HT-29 (cell line): ENCODE measurements at places on chromosomes 4 and X.
A peak's percentile ranks its signal among the peaks of the same experiment; 100 is the strongest.

- no peak for DNase-seq
Measured at GRCh38 chrX:42128020-42128419, 204.7 kb upstream of the CASK start.

DNA sequence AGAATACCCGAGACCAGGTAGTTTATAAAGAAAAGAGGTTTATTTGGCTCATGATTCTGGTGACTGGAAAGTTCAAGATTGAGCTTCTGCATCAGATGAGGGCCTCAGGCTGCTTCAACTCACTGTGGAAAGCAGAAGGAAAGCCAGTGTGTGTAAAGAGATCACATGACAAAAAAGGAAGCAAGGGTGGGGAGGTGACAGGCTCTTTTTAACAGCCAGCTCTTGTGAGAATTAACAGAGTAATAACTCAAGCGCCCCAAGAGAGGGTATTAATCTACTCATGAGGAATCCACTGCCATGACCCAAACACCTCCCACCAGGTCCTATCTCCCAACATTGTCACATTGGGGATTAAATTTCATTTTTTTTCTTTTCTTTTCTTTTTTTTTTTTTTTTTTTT, 6.3 kb upstream of the YIPF6 start:
- no peak for DNase-seq

- DNase-seq: peak; percentile 67
Measured at GRCh38 chr4:169225058-169225751, 45.6 kb downstream of the SH3RF1 start.

DNA sequence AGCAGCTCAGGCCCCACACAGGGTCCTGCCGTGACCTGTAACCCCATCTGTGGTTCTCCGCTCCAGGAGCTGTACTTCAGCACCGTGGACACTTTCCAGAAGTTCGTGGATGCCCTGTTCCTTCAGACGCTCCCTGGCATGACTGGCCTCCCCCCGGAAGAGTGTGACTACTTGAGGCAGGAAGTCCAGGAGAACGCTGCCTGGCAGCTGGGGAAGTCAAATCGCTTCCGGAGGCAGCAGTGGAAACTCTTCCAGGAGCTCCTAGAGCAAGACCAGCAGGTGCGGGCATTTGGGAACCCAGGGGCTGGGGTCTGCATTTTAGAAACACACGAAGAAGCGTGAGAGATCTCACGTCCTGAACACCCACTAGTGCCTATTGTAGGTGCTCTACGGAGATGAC, 72.5 kb downstream of the EVC start:
- DNase-seq: no peak

- DNase-seq: no peak
Measured at GRCh38 chr4:124940387-124940786, 227.9 kb upstream of the ANKRD50 start.

GRCh38 chr4:99356992-99357391, 4.4 kb upstream of the ADH1C start:
- no peak for DNase-seq

DNA sequence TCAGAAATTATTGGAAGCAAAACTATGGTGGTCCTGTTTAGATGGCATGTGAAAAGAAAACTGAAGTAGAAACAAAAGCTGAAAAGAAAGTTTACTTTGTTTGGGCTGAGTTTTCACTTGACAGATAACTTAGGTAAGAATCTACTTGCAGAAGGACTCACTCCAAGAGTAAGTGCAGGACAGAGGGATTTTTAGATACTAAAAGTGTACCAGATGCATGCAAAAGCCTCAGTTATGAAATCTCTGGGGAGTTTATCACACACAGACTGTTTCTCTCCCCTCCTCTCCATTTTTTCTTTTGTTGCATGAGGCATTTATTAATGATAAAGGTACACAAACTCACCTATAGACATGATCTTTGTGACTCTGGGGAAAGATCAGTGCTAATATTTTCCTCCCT, 127.5 kb upstream of the GIMD1 start:
- no peak for DNase-seq
